ENCODE measurements at places on chromosomes 5 and 9.

- no peak for DNase-seq
Observed at GRCh38 chr5:16736158-16736995, 119.6 kb upstream of the RETREG1 start.

DNA sequence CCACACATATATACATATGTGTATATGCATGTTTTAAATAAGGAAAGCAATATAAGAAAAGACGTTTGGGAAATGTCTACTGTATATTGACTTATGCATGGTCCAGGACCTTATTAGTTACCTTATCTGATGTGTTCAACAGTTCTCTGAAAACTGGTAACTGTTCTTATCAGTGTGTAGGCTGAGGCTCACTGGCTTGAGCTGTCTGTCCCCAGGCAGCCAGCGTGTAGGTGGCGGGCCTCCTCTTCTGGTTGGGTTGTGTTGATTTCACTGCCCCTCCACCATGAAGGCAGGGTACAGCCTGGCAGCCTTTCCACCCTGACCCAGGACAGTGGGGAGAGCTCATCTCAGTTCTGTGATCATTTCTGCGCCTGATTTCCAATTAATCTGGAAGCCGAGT is 38.7 kb upstream of the SEMA4D start:
- DNase-seq, result no peak

- DNase-seq, result no peak
Observed at GRCh38 chr9:75718677-75719076, 171.8 kb upstream of the PCSK5 start.

- no peak for DNase-seq
Observed at GRCh38 chr5:74009502-74009901, 383.5 kb downstream of the ARHGEF28 start.

- no peak for DNase-seq
Observed at GRCh38 chr9:124749781-124750180, 21.3 kb downstream of the NR6A1 start.

DNA sequence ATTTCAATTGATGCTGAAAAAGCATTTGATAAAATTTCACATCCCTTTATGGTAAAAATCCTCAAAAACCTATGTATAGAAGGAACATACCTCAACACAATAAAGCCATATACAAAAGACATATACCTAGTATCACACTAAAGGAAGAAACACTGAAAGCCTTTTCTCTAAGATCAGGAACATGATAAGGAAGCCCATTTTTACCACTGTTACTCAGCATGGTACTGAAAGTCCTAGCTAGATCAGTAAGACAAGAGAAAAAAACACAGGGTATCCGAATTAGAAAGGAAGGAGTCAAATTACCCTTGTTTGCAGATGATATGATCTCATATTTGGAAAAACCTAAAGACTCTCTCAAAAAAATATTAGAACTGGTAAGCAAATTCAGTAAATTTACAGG is 350.2 kb upstream of the PDE4D start:
- DNase-seq, result no peak

DNA sequence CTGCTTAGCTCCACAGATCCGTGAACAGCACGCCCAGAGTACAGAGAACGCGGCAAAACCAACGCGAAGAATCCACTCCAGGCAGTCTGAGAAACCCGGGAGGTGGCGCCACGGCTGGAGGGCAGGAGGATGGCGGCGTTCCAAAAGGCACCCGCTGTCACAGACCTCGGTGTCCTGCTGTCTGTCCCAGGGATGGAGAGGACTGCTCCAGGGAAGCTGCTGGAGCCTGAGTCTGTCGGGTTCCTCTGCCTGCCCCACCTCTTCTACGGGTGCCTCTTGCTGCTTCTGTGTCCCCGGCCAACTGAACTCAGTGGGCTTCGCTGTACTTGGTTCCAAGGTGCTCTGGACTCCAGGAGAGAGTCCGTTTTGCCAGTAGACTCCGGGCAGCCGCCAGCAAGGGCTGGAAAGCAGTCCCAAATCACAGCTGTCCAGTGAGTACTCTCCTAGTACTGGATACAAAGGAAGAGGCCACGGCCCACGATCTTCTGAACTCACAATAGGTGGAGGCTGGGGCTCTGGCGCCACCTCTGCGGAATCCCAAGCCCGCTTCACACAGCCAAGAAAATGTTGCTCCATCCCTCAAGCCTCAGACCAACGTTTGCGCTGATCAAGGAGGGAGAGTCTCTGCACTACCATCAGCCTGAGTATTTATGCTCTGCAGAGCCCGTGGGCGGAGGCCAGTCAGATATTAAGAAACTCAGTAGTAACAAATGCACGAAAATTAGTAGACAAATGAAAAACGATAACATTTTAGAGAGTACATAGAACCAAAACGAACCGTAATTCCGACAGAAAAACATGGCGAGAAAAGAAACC is 440 bp downstream of the ANXA2R start:
- DNase-seq, result no peak

- DNase-seq, result no peak
Observed at GRCh38 chr9:6714176-6714575, 43.6 kb upstream of the KDM4C start.

DNA sequence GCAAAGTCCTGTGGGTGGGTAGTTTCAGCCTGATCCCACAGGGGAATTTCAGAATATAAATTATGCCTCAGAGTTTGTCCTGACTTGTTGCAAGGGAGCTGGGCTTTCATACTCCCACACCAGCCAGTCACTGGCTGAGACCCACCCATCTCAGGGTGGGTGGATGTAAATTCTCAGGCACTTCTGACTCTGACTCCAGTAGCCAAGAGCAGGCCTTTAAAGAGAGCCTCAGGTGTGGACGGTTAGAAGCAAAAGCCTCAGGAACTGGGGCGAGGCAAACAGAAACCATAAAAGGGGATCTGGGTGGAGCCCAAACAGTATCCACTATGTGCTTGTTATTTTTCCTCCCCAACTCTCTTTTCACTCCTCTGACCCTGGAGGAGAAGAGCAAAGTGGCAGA is 28.6 kb upstream of the FBXW11 start:
- no peak for DNase-seq

DNA sequence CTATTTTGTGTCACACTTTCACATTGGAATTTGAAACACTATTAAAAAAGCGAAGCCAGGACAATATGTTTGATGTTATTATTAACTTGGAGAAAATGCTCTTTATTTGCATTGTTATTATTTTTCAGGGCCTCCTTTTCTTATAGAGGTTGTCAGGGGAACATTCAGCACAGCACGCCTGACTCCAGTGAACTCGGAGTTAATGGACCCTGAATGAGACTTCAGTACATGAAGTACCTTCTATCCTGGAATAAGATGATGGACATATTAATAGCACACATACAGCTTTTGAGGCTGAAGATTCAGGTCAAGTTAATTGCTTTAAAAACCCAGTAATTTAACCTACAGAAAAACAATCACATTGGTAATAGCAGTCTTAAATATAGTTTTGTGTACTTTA is 652.9 kb downstream of the SEMA5A start:
- DNase-seq, result no peak

DNA sequence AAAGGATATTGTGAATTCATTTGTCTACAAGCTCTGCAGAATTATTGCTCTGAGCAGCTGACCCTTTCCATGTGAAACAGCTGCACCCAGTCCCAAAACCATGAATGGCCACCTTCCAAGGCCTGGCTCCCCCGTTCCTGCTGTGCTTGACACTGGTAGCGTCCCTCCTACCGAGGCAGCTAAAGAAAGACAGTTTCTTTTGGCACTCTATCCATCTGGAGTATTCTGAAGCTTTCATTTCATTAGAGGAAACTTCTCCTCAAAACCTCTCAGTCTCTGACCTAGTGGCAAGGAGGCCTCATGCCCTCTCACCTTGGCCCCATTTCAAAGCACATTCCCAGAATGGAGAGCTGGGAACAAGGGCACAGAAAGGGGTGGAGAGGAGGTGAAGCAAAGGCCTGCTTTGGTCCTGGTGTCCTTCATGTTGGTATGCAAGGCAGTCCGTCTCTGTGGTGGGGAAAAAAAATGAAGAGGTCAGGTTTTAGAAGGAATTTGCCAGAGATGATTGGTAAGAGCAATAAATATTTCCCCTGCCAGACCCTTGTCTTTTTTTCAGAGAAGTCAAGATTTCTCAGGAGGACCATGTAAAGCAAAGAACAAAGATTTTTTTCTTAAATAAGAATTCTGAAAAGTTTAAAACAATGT is 232.0 kb downstream of the RFK start:
- no peak for DNase-seq

DNA sequence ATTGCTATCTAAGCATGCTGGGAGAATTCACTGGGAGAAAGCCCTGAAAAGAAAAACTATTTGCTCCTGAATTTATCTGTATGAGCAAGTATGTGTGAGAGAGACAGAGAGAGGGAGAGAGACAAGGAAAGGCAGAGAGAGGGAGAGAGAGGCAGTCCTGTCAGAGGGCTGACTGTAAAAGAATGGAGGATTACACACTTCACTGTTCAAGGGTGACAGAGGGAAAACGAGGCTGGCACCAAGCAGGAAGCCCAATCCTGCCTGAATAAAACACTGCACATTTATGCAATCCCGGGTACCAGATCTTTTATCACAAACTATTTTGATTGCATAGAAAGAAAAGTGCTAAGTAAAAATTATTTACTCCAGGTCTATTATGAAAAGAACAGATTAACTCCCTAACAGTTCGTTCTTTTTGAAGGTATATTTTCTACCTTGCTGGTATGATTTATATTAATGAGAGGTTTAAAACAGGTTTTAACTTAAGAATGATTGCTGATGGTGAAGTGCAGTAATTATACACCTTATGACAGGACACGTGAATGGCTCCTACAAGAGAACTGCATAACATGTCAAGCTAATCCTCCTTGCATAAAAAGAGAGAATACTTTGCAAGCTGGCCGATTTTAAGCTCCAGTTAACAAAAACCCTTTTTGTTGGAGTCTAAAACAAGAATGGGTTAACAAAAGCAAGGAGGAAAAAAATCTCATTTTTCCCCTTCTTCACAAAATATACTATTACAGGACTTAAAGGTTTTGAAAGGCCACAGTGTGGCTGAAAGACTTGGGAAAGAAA is 82.5 kb downstream of the NFIB start:
- no peak for DNase-seq

GRCh38 chr5:168299372-168299771 is 7.9 kb downstream of the WWC1 start:
- DNase-seq, result no peak

- no peak for DNase-seq
Observed at GRCh38 chr9:35791297-35791921, at the start of gene NPR2. TSS of gene NPR2 (plus strand) at chr9:35791591. CDS start at chr9:35792409, 818 bp downstream.

GRCh38 chr5:17694914-17695313 is 60.7 kb downstream of the TAF11L14 start:
- DNase-seq, result no peak

DNA sequence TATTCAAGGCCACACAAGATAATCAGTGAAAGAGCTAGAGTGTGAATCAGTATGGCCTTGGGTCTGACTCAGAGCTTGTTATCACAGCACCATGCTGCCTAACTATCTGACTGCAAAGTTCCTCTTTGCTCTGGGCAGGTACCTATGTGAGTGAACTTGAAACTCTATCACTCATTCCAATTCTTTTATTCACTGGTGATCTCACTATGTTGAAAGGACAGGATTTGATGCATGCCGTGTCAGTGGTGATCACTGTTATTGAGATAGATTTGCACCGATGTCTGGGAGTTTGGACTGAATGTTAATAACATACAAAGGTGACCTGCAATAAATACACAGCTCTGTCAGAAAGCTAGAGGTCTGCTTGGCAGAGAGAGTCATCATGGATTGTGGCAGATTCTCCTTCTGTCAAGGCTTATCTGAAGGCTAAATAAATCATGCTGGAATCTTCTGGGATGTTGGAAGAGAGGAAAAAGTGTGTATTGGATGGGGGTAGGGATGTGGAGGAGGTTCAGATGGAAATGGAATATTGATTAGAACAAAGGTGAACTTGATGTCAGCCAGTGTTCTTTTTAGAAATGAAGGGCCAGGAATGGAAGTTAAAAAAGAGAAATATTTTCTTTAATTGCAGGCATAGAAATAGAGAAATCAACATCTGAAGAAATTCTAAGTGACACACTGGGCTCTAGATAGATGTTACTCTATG is 91.8 kb upstream of the TNC start:
- no peak for DNase-seq

- DNase-seq, result no peak
Observed at GRCh38 chr5:31664566-31664965, 25.6 kb downstream of the PDZD2 start.

DNA sequence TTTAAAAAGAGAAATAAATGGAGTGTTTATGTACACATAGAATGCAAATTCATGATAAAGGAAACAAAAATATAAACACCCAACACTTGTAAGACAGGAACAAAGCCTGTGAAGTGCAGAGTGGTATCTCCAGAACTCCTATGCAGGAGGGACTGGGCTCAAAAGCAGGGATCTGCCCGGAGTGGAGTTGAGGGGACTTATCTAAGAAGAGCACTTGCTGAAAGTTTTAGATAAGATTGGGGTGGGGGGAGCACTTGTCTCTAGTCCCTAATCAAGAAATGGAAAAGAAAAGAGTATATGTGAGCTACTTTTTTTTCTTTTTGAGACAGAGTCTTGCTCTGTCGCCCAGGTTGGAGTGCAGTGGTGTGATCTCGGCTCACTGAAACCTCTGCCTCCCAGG is 840.4 kb downstream of the MAT2B start:
- DNase-seq, result no peak

GRCh38 chr9:135715056-135715595 is 13.1 kb downstream of the KCNT1 start:
- no peak for DNase-seq

DNA sequence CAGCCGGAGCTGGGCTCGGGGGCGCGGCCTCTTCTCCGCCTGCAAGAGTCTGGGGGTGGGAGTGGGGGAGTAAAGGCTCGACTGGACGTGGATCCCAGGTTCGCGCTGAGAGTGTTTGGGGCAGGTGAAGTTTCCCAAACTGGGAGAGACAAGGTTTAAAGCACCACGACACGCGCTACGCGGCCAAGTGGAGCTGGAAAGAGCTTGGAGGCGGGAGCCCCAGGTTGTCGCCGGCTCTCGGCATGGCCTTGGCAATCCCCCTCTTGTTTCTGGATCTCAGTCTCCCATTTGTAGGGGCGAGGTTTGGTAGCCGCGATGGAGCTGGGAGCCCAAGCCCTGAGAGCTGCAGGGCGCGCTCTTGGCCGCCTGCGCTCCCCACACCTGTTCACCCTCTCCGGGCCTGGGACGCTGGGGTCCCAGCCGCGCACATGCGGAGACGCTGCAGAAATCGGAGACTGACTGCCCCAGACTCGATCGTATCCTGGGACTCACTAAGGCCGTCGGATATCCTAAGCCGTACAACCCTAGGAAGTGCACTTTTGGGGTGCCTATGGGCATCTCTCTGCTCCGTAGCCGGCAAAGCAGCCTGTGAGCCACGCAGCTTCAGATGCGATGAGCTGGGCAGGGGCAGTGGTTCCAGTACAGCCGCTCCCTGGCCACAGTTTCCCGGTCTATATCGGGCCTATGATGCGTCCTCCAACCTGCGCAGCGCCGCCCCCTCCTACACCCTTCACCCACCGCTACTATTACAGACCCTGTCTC is 937 bp downstream of the TMOD1 start:
- no peak for DNase-seq

GRCh38 chr9:88753691-88754367 is 218.9 kb downstream of the NXNL2 start:
- no peak for DNase-seq

Measured in GM04503 (cell line).